Type B pancreatic cell (in vitro differentiated cells): ENCODE measurements at places on chromosomes 16 and 17. TPM values are rescaled to one million over a fixed set of nuclear protein-coding genes. Genes with fewer than 3 reads are reported as not detected.

MYO15A gene
- total RNA-seq: 1.8 and 2.2 TPM in 2 replicates

RPH3AL gene
- 13.5 and 14.9 TPM in 2 replicates for total RNA-seq

ODF4 gene
- not detected in 2 replicates for total RNA-seq

CCDC200 gene
- total RNA-seq: not detected in 2 replicates

SLC5A2 gene
- total RNA-seq: 0.41 TPM in 1 of 2 replicates, not detected in the other

KANSL1 gene
- total RNA-seq: 85.4 and 129 TPM in 2 replicates

C16orf95 gene
- 3.0 and 6.3 TPM in 2 replicates for total RNA-seq

SLC47A1 gene
- 1.2 and 5.9 TPM in 2 replicates for total RNA-seq

CPD gene
- 56.2 and 71.2 TPM in 2 replicates for total RNA-seq

GRCh38 chr17:50923611-50924010 is 57.5 kb upstream of the TOB1 start:
- no peak for DNase-seq

DNA sequence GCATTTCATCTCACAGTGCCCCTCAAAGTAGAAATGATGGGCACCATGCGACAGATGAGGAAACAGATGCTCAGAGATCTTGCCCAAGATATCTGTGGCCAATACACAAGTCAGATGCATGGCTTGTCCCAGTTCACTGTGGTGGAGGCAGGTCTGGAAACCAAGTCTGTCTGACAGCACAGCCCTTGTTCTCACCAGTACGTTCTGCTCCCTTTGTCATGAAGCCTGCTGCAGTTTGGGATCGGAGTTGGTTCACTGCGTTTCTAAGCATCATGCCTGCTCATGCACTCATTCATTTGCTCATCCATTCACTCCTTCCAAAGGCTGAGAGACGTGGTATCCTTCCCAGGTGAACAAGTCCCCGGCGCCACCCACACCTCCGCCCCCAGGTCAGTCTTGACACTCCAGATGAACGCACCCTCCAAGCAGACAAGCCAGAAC is 27.2 kb upstream of the MEAK7 start:
- DNase-seq: no peak

GRCh38 chr16:2769675-2770056 is 7.4 kb downstream of the ELOB start:
- DNase-seq: no peak

- no peak for DNase-seq
Measured at GRCh38 chr16:56610017-56610608, 1.7 kb downstream of the MT2A start.

GRCh38 chr17:78774453-78774852 is 7.6 kb downstream of the CYTH1 start:
- no peak for DNase-seq

DNA sequence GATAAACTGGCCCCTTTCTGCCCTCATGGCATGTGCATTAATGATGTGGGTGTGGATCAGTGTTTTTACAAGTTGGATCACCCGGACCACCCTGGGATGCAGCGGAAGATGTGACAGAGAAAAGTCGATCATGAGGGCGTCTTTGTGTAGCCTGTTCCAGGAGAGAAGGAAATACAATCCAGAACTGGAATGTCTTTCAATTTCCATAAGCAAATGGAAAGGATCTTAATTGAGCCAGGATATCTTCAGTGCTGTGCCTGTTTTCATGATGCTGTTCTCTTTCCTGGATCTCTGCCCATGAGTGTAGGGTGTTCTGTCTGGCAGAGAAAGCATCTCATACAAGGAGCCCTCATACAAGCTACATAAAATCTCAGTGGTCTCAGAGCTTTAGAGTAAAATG is 481.4 kb downstream of the XYLT1 start:
- no peak for DNase-seq

DNA sequence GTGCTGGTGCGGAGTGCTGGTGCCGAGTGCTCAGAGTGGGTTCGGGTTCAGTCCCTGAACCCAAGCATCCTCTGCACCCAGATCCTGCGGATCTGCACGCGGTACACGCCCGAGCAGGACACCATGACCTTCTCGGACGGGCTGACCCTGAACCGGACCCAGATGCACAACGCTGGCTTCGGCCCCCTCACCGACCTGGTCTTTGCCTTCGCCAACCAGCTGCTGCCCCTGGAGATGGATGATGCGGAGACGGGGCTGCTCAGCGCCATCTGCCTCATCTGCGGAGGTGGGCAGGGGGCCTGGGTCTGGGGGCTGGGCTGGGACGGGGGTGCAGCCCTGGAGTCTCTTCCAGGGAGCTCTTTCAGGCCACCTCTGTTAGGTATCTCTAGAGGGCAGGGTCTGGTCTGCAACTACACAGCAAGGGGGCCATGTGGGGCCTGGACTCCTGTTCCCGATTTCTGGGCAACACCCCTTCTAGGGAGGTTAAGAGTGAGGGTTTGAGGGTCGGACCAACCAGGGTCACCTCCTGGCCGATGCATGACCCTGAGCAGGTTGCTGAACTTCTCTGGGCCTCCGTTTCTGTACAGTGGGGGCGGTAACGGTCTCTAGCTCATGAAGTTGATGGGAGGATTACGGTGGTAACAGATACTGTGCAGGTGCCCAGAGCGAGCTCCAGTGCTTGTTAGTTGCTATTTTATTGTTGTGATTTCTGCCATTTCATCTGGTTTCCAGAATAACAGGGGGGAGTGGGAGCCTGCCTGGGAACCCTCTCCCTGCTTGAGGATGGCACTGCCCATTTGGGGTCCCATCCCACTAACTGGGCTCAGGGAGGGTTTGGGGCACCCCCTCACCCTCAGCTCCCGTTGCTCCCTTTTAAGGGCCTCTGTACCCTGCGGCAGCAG is 10.1 kb downstream of the GJD3 start:
- DNase-seq: no peak

DNA sequence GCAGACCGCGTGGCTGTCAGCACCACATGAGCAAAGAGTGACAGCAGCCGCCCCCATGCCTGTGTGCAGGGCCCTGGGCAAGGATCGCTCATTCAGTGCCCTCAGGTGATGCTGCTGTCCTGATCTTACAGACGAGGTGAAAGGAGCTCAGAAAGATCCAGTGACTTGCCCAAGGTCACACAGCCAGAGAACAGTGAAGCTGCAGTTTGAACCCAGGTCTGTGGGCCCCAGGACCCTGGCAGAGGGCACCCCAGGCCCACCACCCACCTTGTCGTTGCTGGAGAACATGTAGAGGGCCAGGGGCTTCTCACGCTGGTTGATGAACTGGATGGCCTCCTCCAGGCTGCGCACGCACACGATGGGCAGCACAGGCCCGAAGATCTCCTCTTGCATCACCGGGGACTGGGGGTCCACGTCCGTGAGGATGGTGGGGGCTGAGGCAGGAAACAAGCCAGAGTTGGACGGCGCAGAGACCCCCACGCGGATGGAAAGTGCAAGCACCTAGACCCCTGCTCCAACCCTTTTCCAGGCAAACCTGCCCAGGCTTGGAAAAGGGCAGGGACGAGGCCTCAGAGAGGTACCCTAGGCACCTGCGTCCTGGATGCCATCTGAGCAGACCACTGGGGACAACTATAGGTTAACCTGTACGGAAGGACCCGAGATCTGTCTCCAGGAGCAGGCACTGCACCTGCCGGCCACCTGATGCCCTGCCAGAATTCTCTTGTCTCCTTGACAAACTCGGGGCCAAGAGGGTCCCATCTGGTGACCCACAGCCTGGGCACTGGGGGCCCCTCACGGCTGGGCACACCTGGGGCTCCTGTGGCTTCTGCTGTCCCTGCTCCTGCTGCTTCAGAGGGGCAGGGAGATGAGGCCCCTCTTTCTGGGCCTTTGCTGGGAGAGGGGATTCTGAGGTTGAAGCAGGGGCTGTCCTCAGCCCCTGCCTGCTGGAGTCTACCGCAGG is 8.6 kb downstream of the ALDH3A1 start:
- DNase-seq: peak; percentile 56

DNA sequence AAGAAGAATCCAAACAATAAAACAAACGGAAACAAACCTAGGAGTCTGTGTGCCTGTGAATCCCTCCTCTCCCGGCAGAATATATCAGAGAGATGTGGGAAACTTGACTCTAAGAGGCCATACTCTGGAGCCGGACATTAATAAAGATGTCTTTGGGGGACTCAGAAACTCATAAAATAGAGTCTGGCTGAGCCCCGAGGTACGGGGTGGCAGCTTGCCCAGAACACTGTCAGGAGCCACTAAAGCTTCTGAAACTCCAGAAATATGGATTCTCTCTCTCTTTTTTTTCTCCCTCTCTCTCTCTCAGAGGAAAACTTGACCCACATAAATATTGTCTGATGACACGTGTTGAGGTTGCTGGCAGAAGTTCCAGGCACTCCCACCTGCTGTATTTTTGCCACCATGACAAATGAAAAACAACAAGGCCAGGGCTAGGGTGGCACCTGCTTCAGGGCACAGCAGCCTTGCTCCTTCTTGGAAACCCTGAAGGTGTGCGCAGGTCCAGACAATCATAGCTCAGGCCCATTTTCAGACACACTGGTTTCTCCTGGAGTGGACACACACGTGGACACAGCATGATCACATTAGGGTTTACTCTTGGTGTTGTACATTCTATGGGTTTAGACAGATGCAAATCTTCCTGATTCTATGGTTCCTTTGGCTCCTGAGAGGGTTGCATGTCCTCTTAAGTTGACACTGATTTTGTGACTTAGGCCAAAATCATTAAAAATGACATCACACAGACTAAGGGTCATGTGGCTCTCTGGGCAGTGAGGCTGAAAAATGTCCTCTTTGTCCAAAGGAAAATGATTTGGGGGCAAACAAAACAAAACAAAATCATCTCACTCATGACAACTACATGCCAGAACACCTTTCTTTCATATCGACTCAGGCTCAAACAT is 282.6 kb upstream of the IRX3 start:
- no peak for DNase-seq

GRCh38 chr17:36590082-36590481 is 1.6 kb upstream of the DHRS11 start:
- DNase-seq: no peak

DNA sequence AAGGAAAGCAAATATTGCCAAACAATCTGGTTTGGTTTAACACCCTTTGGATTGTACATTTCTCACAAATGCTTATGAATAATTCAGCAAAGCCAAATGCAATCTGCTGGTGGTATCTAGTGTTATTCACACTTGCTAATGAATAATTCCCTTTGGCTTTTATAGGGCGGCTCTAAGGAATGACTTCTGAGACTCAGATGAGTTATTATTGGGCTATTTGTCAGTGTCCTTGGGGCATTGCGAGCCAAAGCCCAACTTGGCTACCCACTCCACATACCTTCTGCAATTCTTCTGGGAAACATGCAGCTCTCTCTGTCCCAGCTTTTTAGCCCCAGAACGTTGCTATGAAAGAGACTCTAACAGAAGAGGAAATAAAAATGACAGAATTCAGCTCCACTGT is 41.1 kb downstream of the FTO start:
- DNase-seq: no peak

- DNase-seq: no peak
Measured at GRCh38 chr16:65634291-65634690, 512.4 kb upstream of the CDH11 start.

- no peak for DNase-seq
Measured at GRCh38 chr16:24935336-24935735, 79.8 kb downstream of the ARHGAP17 start.

- DNase-seq: no peak
Measured at GRCh38 chr16:57526498-57526897, 9.9 kb downstream of the CCDC102A start.

DNA sequence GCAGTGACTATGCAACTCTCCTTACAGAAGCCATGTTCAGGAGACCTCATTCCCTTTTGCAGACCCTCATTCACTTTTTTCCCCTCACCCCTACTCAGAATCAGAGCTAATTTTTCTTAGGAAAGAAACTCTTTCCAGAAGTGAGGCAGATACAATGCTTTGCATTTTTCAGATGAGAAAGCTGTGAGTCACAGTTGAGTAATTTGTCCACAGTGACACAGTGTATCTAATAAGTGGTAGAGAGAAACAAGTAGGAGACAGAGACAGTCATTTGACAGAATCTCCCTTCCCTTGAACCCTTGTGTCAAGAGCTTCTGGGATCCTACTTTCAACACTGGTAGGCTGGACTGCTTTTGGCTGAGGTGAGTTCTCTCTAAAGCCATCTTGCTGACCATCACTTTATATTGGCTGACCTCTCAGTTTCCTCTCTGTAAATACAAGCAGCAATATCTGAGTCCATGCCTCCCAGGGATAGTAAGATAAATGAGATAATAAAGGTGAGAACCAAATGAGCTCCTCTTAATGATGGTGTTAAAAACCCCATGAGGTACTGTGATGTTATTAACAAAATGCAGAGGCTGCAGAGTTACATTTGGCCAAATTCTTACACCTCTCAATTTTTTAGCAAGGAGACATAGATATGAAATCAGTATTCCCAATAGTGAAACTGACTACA is 130.8 kb downstream of the CA10 start:
- DNase-seq: no peak

GRCh38 chr17:34474706-34475105 is 104.7 kb upstream of the TMEM132E start:
- no peak for DNase-seq

- DNase-seq: no peak
Measured at GRCh38 chr16:49542391-49542891, 168.8 kb downstream of the C16orf78 start.
